Karpas-422 (cell line): ENCODE measurements at places on chromosomes 12 and 14.

GRCh38 chr14:29650554-29651269 lies 276.9 kb downstream of the PRKD1 start:
- no peak for DNase-seq

DNA sequence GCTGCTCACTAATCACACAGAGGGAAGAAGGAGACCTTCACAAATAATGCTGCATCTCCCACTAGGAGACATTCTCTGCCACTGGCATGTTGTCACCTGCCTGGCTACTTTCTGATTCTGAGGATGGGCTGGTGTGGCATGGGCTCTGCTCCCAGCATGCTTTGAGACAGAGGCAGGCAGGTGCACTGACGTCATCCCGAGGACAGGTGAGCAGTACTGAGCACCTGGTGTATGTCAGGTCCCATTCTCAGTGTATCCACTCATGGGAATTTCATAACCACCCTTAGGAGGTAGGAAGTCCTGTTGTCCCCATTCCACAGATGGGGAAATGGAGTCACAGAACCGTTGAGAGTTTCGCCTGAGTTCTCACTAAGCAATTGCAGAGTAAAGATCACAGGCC lies 597.9 kb downstream of the VRK1 start:
- DNase-seq = no peak

- no peak for DNase-seq
These were observed 3.7 kb downstream of the BIN2 start for GRCh38 chr12:51320311-51320694.

DNA sequence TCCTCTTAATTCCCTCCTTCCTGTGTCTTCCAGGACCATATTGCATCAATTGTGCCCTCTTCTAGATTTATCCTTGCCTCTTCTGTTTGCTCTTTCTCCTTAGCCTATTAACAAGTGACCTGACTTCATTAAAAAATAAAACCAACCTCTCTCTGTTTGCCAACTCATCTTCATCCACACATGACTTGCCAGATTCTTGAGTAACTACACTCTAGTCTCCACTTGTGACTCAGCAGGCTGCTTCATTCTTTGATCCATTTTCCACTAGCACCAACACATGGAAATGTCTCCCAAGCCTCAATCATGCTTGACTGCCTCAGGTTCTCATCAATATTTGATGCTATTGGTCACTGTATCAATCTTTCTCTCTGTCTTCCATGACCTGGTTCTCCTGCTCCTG lies 492.4 kb upstream of the TMPO start:
- no peak for DNase-seq

DNA sequence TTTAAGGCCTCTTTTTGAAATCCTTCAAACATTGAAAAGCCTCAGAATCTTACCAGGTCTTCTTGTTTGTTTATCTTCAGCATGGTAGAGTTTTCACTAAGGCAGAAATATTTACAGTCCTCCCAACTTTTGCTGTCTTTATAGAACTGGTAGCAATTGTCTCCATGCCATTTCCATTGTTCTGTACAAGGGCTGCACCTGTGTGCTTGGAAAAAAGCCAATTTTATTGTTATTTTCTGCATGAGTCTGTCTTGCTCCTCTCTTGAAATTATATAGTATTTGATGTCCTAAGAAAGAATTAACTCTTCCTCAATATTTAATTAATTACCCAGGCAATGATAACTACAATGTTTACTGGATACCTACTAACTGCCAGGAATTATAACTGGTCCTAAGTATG lies 23.3 kb downstream of the CLEC1A start:
- DNase-seq = no peak

DNA sequence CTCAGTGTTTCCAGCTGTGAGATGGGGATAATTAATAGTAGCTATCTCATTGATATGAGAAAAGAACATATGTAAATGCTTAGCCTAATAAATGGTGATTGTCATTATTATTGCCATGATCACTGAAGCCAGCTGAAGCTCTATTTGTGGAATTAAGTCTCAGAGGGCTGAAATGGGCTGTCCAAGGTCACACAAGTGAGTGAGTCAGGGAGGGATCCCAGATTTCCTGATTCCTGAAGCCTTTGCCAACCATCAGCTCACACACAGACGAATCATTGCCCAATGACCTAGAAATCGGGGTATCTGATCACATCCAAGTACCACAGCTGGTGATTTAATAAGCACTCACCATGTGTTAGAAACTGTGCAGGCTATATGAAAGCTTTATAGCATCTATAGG lies 21.6 kb upstream of the TMEM229B start:
- no peak for DNase-seq

DNA sequence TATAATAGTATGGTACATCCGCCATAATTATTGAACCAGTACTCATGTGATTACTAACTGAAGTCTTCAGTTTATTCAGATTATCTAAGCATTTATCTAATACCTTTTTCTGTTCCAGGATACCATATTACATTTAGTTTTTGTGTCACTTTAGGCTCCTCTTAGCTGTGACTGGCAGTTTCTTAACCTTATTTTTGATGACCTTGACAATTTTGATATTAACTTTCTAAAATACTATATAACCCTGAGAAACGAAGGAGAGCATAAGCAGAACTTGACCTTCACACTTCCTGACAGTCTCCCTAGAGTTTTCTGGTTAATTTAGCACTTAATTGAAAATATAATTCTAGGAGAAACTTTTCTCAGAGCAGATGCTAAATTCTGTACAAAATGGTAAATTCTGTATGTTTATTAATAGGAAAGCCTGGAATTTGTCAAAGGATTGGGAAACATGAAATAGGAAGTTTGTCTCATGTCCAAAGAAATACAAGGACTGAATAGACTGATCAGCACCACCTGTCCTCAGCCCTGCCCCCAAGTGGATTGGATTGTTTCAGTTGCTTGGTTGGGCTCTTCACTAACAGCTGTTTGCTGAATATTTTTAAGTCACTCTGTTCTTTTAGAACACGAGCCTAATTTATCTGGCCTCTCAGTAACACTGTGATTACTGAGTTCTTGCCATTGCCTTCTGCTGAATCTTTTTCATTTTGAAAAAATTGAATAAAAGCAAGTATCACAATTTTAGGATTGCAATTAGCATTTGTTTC lies 6.0 kb downstream of the BICDL1 start:
- peak; percentile 51 for DNase-seq

DNA sequence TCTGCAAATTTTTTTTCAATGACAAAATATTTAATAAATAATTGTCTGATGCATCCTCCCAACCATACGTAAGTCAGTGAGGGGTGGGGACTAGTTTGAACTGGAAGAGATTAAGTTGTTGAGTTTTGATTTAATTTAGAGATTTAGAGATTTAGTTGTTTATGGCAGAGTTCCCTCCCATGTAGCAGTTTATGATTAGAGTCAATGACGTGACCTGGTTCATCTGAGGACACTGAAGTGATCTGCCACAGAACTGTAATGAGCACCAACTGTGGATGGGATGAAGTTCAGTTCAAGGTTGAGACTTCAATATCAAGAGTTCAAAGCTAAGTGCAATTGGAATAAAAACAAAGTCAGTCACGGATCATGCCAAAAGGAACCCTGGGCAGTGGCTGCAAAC lies 609.3 kb downstream of the NOVA1 start:
- no peak for DNase-seq

DNA sequence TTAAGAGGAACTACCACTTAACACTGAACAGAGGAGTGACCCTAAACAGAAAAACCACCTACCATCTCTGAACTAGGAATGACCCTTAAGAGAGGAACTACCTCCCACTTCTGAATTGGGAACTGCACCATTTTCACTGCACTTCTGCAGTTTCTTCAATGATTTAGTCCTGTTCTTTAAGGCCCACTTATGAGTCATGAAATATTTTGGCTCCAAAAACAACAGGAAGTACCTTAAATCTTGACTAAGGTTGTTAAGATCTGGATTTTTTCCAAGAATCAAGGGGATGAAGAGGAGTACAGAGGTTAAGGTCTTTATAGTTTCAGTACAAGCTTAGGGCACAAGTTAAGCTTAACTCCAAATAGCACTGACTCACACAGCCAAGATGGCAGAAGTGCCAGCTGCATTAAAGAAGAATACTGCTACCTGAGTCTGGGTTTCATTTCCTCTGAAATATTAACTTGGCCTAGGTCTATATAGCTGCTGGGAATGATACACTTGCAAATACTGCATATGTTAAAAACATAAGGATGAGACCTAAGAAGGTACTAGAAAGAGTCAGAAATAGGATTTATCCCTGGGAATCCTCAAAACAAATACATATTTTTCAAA lies 4.2 kb downstream of the NPC2 start:
- DNase-seq = peak; percentile 51

GRCh38 chr12:130778776-130779175 lies 60.3 kb downstream of the STX2 start:
- no peak for DNase-seq

DNA sequence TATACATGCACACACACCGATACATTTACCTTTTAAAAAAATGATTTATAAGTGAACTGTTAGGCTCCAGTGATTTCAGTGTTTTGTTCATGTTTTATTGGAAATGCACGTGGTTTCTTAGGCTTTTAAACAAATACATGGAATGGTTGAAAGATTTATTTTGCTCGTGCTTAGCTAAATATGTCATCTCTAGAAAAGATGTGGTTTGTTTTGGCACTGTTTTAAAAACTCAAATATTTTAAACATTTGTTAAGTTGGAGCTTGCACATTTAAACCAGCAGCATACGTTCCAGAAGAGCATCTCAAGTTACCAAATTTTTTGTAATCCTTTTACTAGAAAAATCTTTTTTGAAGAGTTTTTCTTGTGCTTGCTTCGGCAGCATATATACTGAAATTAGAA lies 44.5 kb downstream of the FOXA1 start:
- no peak for DNase-seq

GRCh38 chr12:15808652-15809051 lies 19.5 kb upstream of the EPS8 start:
- no peak for DNase-seq

DNA sequence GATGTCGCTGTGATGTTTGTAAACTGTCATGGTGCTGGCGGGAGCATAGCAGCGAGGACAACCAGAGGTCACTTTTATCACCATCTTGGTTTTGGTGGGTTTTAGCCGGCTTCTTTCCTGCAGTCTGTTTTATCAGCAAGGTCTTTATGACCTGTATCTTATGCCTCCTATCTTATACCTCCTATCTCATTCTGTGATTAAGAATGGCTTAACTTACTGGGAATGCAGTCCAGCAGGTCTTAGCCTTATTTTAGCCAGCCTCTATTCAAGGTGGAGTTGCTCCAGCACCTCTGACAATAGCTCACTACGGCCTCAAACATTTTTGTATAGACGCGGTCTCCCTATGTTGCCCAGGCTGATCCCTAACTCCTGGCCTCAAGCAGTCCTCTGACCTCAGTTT lies 53.7 kb downstream of the B4GALNT3 start:
- DNase-seq = no peak

DNA sequence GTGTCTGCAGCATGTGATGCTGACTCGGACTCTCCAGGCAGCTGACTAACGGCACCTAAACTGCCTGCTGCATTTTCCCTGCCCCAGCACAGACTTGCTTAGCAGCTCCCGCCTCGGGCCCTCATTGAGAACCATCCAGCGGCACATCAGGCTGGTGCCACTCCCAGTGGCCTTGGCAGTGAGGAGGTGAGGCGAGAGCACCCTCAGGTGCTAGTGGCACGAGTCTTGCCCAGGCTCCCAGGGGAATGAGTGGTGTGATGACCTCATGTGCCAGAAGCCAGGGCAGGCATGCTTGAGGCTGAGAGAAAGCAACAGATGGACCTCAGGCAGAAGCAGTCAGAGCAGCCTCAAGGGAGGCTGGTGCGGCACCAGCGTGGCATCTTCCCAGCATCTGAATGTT lies 60.2 kb downstream of the PRKCH start:
- DNase-seq = no peak

DNA sequence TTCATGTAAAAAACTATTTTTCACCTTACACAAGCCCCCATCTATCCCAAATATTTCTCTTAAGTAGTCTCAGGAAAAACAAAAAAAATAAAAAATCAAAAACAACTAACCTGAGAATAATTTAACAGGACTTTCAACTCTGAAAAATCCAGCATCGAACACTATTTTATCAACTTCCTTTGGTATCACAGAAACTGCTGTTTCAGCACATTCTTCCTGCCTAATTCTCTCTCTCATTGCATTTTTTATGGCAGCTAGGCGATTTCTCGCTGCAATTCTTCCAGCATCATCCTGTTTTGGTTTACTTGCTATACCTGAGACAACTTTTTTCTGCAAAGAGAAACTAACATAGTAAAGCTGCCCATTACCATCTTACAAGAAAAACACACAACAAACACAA lies 29.4 kb downstream of the LGALS3 start:
- no peak for DNase-seq

DNA sequence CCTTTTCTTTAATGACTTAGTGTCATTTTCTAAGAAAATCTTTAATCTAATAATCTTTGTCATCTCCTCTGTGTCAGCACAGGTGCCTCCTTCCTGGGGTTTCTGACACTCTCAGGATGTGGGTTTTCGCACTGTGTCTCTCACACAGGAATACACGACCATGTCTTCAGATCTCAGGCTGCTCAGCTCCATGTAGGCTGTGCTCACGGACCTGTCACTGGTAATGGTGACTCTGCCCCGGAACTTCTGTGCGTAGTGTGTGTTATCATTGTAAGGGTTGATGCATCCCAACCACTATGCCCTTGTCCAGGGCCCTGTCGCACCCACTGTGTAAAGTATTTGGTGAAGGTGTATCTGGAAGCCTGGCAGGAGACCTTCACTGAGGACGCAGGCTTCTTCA lies 647.8 kb downstream of the TMEM121 start:
- DNase-seq = no peak

- no peak for DNase-seq
These were observed 43.2 kb downstream of the CCDC88C start for GRCh38 chr14:91374287-91374878.

GRCh38 chr12:92845329-92845728 lies 83.8 kb downstream of the EEA1 start:
- DNase-seq = no peak

DNA sequence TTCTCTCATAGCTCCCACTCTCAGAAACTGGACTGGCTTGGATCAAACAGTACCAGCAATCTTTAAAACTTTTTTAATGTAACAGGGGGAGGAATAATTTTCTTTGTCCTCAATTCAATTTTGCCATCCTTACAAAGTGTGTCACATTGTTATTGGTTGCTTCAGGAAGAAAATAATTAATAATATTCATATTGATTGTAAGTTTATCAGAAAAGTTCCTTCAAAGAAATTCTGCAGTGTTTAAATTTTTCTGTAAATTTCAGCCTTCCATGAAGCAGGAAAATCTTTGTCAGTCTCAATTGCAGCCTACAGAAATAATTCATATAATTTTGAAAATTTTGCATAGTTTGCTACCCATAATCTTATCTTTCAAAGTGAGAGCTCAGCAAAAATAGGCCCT lies 1119.1 kb upstream of the ATXN7L3B start:
- no peak for DNase-seq

- peak; percentile 55 for DNase-seq
These were observed 3.0 kb downstream of the KIF5A start for GRCh38 chr12:57552835-57553313.

- no peak for DNase-seq
These were observed at the start of gene SLCO1A2 for GRCh38 chr12:21334771-21335325. Gene SLCO1A2, minus strand, starts transcription at chr12:21334917. Its CDS starts 270 bp downstream, at chr12:21334647.

- peak; percentile 97 for DNase-seq
These were observed 542 bp downstream of the SRSF5 start for GRCh38 chr14:69767369-69767999.
